ENCODE measurements at places on chromosomes 1 and 21. TPM values are rescaled to one million over a fixed set of nuclear protein-coding genes. Genes with fewer than 3 reads are reported as not detected.

The C1QA gene
- 15.8 TPM for total RNA-seq

DNA sequence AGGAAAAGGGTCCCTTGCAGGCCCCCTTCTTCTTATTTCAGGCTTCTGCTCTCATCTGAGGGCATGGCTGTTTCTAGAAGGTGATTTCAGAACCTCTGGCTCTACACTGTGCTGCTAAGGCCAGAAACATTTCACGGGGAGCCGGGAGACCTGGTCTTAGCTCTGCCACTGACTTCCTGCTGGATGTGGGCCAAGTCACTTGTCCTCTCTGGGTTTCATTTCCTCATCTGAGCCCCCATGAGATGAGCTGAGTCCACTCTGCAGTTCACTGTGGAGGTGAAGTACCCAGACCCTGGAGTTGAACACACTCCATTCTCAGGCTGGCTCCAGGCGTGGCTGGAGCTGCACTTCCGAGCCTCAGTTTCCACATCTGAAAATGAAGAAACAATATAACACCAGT, 2.1 kb downstream of the PADI1 start:
- peak; percentile 32 for DNase-seq

GRCh38 chr1:42680055-42680454, 2.2 kb upstream of the YBX1 start:
- no peak for DNase-seq

- no peak for DNase-seq
Measured at GRCh38 chr1:152786077-152786476, at the start of gene LCE1E. TSS of gene LCE1E (plus strand) at chr1:152786257. CDS start at chr1:152787300, 1,043 bp downstream.

The PLEKHN1 gene
- 6.3 TPM for total RNA-seq

- DNase-seq = no peak
Measured at GRCh38 chr1:233566886-233567285, 47.0 kb upstream of the KCNK1 start.

DNA sequence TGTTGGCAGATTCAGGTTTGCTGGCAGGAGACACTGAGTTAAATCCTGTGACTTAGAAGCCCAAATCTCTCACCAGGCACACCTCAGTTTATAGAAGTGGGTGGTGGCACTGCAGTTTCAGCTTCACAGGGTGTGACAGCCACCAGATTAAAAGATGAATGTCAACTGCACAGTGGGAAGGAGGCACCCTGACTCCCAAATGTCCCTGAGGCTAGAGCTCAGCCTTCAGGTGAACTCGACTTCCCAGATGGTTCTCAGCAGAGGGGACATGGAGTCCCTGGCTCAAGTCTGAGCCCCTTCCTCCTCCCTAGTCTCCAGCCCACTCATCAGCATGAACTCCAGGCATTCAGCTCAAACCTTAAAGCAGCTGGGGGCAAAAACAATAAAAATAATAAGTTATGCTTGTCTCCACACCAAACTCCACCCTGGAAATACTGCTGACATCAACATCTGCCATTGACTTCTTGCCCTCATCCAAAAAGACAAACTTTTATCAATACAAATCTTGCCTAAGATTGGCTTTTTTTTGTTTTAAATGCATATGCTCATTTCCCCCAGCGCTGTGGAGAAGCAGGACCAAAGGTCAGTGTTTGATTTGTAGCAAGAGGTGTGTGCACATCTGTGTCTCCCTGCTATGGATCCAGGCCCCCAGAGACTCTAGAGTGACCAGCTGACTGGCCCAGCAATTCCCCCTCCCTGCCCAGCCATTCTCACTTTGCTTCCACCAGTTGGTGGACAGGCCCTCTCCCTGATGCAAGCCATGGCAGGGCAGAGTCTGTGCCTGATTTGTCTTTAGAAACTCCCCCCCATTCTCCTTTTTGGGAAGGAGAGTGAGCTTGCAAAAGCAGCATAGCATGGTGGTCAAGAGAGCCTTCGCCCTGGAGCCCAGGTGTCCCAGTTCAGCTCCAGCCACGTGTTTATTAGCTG, 18.5 kb upstream of the S100A7 start:
- peak; percentile 26 for DNase-seq

DNA sequence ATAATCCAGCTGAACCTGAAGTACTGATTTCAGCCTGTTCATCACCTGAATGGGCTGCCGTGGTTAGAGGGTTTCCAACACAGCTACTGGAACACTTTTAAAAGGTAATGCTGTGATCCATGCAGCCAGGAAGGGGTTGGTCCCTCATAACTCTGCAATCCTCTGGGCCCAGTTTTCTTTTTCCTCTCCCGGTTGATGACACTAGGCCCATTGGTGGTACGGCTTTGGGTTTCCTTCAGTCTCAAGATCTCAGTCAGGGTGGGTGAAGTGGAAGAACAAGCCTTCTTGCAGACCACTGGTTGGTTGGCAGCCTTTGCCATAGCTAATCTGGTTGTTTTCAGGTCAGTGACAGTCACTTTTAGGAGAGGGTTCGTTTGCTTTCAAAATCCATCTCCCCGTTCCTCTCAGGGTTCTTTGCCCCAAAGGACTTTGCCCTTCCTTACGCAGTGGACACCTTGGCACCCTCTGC, 502 bp upstream of the SLC35A3 start:
- no peak for DNase-seq

- no peak for DNase-seq
Measured at GRCh38 chr1:4971666-4972065, 317.3 kb downstream of the AJAP1 start.

- DNase-seq = peak; percentile 89
Measured at GRCh38 chr1:14138687-14139086, 438.7 kb downstream of the PRDM2 start.

- DNase-seq = no peak
Measured at GRCh38 chr1:235865565-235866204, 1.0 kb downstream of the LYST start.

DNA sequence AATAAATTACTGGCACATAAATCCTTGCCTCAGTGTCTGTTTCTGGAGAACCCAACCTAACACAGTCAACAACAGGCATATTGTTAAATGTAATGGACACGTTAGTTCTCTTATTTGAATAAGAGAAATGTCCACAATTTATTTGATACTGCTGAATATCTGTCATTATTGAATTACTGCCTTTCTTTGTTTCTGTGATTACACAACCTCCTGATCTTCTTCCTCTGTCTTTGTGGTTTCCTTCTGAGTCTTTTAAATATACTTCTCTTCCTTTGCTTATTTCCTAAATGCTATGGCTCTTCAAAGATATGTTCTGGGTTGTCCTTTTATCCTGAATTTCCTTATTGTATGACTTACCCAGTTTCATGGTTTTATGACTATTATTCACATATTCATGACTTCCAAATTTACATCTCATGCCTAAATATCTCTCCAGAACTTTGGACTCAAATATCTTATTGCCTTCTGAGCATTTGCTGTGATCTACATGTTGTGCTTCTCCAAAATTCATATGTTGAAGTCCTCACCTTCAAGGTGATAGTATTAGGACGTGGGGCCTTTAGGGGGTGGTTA, 39.9 kb downstream of the MSH4 start:
- no peak for DNase-seq

- DNase-seq = no peak
Measured at GRCh38 chr1:81437649-81438048, 363.1 kb upstream of the ADGRL2 start.

The HSPA13 gene
- 41.3 TPM for total RNA-seq

DNA sequence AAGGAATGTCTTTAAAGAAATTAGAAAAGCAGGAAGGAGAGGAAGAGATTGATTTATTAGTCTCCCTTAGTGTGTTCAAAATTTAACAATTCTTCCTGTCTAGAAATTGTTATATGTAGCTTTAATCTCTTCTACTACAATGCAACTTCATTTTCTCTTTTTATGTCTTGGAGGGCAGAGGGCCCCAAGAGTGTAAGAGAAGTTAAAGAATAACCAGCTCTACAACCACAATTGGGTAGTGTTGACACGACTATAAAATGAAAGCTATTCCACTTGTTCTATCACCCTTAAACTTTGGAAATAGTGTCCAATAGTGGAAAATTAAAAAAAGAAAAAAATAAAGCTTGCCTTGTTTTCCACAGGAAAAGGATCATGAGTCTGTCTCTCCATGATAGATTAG, 82.6 kb upstream of the DPYD start:
- no peak for DNase-seq

The SLC45A1 gene
- total RNA-seq = 3.2 TPM

DNA sequence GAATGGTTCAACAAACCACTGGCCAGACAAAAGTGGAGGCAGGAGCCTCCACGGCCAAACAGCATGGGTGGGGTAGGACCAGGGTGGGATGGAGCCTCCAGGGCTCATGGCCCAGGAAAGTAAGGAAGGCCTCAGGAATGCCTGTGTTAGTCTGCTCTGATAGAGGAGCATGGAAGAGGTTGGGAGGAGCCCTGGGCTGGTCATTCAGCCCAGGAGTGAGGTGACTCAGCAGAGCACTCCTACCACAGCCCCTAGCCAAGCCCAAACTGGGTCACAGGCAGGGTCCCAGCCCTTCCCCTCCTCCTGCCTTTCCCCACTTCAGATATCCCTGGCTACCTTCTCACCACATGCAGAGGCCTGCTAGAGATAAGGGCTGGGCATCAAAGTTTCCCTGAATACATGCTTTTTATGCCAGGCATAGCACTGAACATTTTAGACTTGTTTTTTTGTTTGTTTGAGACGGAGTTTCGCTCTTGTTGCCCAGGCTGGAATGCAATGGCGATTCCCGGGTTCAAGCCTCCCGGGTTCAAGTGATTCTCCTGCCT, 3.1 kb upstream of the SHISA4 start:
- no peak for DNase-seq

The AKR7A3 gene
- 1.3 TPM for total RNA-seq

GRCh38 chr1:208242941-208243526, 1.1 kb downstream of the PLXNA2 start:
- DNase-seq = no peak

The ALX3 gene
- total RNA-seq = not detected

The CD1B gene
- not detected for total RNA-seq

The DCST1 gene
- not detected for total RNA-seq

The F3 gene
- 15.3 TPM for total RNA-seq

The B3GALT2 gene
- total RNA-seq = 5.7 TPM

DNA sequence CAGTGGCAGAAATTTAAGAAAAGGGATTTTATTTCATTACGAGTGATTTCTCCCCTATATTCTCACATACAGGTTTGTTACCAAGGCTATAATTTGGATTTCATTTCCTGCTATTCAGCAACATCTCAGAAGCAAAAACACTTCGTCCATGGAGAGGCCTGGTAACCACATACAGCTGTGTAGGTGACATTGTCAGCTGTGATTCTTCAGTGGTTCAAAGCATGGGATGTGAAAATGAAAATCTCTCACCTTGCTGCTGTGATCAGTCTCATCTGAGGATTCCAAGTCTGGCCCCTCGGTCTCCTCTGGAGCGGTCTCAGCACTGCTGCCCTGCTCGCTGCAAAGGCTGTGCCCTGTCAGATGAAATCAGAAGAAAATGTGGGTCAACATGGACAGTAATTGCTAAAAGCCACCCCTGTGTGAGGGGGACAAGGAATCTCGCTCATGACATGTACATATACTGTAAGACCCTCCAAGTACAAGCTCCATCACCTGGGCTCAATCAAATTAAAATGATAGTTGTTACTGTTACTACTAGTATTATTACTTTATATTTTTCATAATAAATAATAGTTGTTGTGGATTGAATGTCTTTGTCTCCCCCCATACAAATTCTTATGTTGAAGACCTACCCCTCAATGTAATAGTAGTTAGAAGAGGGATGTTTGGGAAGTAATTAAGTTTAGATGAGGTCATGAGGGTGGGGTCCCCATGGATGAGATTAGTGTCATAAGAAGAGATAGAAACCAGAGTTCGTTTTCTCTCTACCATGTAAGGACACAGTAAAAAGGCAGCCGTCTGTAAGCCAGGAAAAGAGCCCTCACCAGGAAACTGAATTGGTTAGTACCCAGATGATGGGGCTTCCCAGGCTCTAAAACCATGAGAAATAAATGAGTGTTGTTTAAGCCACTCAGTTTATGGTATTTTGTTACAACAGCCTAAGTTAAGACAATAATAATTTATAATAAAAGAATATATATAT, 126.7 kb upstream of the KRTAP19-8 start:
- DNase-seq = no peak

DNA sequence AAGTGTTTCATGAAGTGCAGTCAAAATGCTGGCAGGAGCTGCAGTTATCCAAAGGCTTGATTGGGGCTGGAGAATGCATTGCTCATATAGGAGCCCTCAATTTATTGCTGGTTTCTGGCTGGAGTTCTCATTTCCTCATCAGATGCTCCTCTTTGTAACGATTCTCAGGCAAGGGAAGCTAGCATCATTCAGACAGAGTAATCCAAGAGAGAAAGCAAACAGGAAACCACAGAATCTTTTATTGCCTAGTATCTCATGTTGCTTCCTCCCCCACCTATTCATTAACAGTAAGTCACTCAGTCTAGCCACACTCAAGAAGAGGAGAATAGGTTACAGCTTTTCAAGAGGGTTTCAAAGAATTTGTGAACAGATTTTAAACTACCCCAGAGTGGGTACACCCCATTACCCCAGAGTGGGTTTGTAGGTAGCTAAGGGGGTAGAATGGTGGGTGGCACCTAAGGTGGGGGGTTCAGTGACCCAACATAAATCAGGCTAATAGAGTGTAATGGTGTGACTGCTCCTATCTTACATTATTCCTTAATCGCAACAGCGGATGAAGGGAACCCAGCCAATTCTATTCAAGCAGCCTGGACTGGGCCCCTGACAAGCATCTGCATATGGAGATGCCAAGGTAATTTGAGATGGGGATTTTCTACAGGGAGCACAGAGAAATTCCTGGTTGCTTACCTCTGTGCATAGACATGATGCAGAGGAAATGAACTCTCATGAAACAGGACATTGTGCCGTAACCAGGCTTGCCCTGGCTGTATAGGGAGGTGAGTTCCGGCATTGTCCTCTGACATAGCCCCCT, 67.1 kb downstream of the KCNJ15 start:
- peak; percentile 78 for DNase-seq

- peak; percentile 87 for DNase-seq
Measured at GRCh38 chr1:211830328-211831142, at the start of gene LPGAT1. TSS of gene LPGAT1 (minus strand) at chr1:211830763. CDS start at chr1:211829296, 1,467 bp downstream.

DNA sequence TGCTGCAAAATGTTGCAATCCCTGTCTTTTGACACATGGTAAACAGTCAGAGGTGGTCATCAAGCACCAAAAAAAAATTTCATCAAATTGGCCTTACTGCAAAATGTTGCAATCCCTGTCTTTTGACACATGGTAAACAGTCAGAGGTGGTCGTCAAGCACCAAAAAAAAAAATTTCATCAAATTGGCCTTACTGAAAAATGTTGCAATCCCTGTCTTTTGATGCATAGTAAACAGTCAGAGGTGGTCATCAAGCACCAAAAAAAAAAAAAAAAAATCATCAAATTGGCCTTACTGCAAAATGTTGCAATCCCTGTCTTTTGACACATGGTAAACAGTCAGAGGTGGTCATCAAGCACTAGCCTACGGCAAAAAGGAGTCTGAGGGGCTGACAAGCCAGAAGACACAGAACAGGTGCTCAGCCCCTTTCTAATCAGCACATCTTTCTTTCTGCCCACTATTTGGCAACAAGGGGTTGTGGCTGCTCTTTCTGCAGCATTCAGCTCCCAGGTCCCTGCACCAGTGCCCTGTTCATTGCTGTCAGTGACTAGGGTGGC, 223.8 kb downstream of the KCNH1 start:
- DNase-seq = no peak

The FCRL4 gene
- total RNA-seq = not detected
